NK-92 treated with Interleukin-12 subunit alpha and Interleukin-12 subunit beta, amount 100 ng/mL, for 24 hours (cell line): ENCODE measurements at places on chromosomes 7 and 10.

- DNase-seq = no peak
These were observed 622.2 kb downstream of the GALNT17 start for GRCh38 chr7:71753956-71754664.

- no peak for DNase-seq
These were observed 12.2 kb downstream of the MRLN start for GRCh38 chr10:59741048-59741447.

GRCh38 chr7:80443325-80443724, 68.5 kb downstream of the GNAT3 start:
- no peak for DNase-seq

DNA sequence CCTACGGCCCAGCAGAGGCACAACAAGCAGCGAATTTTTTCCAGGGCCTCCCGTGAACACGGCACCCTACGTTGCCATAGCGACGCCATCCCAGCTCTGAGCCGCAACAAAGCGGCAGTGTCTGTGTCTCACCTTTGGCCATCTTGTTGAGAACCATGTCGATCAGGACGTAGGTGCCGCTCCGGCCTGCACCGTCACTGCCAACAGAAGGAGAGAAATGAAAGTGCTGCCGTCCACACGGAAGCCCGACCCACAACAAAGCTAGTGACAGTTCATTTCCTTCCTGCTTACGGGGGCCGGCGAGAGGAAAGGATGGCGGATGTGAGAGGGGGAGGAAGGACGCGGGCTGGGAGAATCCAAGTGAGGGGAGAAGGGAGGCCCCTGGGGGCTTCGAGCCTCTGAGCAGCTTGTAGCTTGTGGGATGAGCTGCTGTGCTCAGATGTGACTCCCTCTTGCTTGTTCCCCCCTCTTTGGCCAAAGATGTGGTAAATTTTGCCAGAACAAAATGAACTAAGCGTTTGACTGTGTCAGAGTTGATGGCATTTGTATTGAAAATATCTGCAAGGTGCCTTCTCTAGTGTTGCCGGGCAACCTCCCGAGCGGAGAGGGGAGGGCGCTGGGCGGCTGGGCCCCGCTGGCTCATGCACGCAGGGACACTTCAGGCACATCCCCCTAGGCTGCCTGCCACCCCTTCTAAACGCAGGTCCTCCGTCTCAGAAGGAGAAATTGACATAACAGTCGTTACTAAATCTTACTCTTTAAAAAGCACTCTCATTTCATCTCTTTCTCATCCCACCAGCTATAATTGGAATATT, 232.2 kb downstream of the DNAJB6 start:
- no peak for DNase-seq

DNA sequence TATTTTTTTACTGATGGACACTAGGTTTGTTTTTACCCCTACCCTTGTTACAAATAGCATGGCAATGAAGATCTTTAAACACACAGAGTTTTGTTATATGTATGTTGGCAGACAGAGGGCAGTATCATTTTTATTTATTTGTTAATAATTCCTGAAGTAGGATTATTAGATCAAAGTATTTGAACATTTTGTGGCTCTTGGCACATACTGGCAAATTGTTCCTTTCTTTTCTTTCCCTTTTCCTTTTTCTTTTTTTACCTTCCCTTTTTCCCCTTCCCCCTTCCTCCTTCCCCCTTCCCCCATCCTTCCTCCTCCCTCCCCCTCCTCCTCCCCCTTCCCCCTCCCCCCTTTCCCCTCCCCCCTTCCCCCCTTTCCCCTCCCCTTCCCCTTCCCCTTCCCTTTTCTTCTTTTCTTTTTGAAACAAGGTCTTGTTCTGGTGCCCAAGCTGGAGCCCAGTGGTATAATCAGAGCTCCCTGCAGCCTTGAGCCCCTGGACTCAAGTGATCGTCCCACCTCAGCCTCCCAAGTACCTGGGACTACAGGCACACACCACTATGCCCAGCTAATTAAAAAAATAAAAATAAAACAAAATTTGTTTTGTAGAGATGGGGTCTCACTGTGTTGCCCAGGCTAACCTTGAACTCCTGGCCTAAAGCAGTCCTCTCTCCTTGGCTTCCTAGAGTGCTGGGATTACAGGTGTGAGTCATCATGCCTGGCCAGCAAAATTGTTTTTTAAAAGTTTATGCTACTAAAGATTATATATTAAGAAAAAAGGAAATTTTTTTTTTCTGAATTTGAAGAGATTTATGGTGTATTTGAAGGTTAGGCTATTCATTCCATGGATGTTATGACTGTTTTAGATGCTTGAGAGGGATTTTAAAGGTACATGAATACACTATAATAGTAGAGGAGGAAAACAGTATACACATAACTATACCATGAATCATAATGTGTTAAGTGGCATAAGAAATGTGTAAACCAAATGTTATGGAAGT, 39.3 kb downstream of the SEPTIN7 start:
- no peak for DNase-seq

- DNase-seq = no peak
These were observed 34.4 kb upstream of the GRID1 start for GRCh38 chr10:86400705-86401587.

DNA sequence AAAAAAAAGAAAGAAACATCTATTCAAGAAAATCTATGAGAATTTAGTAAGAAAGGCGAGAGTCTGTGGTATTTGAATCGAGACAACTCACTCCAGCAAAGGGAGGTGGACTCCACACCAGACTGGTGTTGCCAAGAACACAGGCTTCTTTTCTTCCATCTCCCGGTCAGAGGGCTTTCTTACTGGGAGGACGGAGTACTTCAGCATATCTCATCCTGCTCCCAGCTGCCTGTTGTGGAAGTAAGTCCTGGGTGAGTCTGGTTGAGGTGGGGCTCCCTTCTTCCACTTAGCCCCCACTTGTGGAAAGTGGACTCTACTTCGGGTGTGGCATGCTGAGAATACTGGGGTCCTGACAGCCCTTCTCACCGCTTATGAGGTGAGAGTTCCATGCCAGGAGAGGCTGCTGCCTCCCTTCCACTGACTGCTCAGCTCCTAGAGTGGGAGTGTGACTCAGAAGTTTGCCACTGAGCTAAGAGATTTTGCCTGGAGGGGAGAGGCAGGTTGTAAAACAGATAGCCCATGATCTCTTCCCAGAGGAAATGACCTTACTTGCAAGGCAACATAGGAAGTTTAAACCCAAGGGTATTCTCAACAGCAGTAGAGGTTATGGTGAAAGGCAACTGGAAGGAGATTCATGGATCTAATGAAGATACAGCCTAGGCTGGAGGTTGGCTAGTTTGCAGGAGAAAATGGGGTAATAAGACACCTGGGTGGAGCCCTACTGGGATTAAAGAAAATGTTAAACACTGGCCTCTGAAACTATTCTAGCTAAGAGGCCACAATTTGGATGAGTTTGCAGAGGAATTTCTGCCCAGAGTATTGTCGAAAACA, 3.5 kb upstream of the NACAD start:
- DNase-seq = no peak

GRCh38 chr10:120282421-120282820, 174.6 kb upstream of the PLPP4 start:
- no peak for DNase-seq

DNA sequence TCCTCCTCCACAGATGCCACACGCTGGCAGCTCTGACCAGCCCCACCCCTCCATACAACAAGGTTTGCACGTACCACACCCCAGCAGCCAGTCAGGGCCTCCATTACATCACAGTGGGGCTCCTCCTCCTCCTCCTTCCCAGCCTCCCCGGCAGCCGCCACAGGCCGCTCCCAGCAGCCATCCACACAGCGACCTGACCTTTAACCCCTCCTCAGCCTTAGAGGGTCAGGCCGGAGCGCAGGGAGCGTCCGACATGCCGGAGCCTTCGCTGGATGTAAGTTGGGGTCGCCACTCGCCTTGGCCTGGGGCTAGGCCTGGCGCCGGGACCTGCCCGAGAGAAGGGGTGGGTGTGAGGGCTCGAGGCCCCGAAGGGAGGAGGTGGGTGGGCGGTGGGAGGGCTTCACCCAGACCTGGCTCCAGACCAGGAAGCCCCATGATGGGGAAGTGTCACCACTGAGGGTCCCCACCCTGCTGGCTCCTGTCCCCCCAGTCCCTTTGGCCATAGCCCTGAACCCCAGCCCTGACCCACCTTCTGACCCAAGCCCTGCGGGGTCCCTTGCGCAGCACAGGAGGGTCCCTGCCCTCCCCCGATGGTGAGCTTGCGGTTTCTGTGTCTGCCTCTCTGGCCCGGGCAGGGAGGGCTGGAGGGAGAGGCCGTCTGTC, 36.2 kb upstream of the PPIF start:
- no peak for DNase-seq

- DNase-seq = no peak
These were observed 3.8 kb downstream of the PLCE1 start for GRCh38 chr10:93997546-93997945.

DNA sequence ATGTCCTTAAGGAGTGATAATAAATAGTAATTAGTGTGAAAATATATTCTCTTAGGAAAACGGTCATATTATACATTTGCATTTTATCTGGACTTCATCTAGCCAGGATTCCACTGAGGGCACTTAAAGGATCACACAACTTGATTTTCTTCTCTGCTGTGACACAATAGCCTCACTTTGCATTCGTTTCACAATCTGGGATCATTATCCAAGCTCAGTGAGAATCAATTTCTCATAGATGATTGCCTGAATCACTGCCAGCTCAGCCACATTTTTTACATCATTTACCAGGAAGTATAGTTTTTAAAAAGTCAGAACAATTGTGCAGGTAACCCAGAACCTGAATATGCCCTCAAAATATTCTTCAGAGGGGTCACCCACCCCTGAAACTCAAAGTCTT, 68.9 kb downstream of the PTPRZ1 start:
- DNase-seq = no peak

GRCh38 chr7:17546189-17546588, 247.7 kb downstream of the AHR start:
- DNase-seq = no peak

GRCh38 chr10:87545783-87546182, 41.1 kb downstream of the MINPP1 start:
- no peak for DNase-seq

- no peak for DNase-seq
These were observed 2.4 kb downstream of the ZNF467 start for GRCh38 chr7:149770728-149771636.

GRCh38 chr10:91238191-91238590, 17.7 kb downstream of the PCGF5 start:
- no peak for DNase-seq
